ENCODE measurements at places on chromosomes 1 and 21.

DNA sequence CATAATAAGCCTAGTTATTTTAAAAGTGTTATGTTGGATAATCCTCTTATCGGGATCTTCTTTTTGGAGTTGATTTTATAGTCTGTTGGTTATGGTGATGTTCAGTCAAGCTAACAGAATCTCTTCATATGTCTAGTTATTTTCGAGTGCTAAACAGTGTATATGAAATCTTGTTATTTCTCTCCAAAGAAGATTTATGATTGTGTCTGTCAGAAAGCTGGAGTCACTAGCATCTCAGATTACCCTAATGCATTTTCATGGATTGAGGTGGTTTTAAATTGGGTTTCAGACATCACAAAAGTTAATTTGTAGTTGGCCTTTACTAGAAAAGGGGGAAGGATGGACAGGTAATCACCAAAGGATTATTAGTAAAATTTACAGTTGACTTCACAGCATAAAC is 13.3 kb downstream of the MAEL start:
- DNase-seq, result no peak

DNA sequence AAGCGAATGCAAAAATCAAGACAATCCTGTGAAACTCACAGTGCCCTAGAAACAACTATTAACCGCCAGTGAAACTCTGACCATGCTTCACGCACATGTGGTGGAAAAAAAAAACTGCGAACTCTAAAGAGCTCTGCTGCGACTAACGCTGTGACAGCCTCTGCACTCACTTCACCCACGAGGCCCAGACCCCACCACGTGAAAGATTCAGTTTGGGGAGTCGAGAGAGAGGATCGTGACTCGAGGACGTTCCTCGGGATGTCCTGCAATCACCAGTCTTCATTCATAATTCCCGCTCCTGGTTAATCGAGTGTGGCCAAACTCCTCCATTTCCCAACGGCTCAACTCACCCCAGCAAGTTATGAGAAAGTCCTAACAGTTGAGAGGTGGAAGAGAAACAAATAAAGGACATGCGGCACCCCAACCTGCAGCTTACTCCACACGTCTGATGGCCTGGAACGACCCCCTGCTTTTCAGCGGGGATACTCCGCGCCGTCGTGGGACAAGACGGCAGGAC is 1.1 kb downstream of the SERBP1 start:
- DNase-seq, result no peak

- no peak for DNase-seq
These were observed 721.1 kb upstream of the TMPRSS15 start for GRCh38 chr21:19124691-19125090.

DNA sequence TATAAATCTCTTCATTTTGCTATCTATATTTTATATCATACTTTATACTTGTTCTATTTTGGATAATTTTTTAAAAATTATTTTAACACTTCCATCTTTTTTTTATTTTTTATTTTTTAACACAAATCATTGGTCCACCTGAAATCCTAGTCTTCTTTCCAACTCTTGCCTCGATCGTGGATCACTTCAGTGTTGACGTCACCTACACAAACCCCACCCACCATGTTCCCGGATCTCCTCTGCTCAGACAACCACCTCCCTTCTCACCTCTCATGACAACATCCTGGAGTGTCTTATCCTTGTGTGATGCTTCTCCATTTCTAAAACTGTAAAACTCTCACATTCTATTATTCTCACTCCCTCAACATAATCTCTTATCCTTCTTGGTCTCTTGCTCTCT is 34.1 kb upstream of the BTG3 start:
- no peak for DNase-seq

GRCh38 chr1:86788300-86789206 is 84.2 kb downstream of the SH3GLB1 start:
- DNase-seq, result no peak

Measured in stimulated activated CD8-positive, alpha-beta memory T cell treated with anti-CD3 and anti-CD28 coated beads, Interleukin-15, amount 100 ng/mL, for 1 hour (primary cell).